ENCODE measurements at places on chromosomes 12 and 14.
A peak's percentile ranks its signal among the peaks of the same experiment; 100 is the strongest.

GRCh38 chr12:64039281-64039871, 182.7 kb downstream of the KICS2 start:
- DNase-seq = peak; percentile 86

GRCh38 chr12:56299308-56299852, 750 bp downstream of the CS start:
- no peak for DNase-seq

DNA sequence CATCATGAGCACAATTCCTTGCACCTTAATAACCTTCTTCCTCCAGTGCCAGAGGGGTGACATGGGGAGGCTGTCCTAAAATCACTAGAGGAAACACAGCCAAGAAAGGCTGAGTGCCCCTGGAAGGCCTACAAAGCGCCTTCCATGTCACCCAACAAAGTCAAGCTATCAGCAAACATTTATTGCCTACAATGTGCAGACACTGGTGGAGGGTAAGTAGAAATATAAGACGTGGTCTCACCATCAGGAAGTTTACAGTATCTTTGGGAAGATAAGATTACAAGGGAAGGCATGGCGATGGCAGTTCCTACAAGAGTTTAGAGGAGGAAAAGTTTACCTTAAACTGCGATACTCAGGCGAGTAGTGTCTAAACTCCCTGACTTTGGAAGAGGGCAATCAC, 27.9 kb downstream of the DMAC2L start:
- no peak for DNase-seq

- no peak for DNase-seq
Observed at GRCh38 chr12:54604436-54604835, 16.0 kb upstream of the PPP1R1A start.

GRCh38 chr12:2244013-2244861, 191.4 kb downstream of the CACNA1C start:
- DNase-seq = peak; percentile 8

- DNase-seq = no peak
Observed at GRCh38 chr14:48771717-48772116, 814.5 kb downstream of the RPS29 start.

DNA sequence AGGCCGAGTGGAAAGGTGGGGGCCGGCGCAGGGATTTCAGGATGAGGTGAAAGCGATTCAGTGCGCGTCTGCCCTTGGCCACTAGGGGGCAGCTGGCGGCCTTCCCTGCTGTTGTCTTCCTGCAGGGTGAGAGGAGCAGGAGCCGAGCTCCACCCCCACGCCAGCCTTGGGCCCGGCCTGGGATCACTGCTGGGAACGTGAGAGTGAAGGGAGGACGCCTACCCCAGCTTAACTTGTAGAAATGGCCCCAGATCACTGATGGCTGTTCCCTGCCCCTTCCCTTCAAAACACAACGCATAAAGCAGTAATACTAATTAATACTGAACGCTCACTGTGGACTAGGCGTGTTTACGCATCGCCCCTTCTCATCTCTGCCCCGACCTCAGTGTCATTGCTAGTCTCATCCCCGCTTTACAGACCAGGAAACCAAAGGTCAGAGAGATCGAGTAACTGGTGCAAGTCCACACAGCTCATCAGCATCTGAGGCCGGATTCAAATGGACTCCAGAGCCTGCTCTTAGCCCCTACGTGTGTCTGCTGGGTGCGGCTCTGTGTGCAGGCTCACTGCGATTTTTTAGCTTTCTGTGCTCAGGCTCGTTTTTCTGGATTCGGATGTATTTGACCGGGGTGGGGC, 24.3 kb downstream of the MVK start:
- peak; percentile 63 for DNase-seq

DNA sequence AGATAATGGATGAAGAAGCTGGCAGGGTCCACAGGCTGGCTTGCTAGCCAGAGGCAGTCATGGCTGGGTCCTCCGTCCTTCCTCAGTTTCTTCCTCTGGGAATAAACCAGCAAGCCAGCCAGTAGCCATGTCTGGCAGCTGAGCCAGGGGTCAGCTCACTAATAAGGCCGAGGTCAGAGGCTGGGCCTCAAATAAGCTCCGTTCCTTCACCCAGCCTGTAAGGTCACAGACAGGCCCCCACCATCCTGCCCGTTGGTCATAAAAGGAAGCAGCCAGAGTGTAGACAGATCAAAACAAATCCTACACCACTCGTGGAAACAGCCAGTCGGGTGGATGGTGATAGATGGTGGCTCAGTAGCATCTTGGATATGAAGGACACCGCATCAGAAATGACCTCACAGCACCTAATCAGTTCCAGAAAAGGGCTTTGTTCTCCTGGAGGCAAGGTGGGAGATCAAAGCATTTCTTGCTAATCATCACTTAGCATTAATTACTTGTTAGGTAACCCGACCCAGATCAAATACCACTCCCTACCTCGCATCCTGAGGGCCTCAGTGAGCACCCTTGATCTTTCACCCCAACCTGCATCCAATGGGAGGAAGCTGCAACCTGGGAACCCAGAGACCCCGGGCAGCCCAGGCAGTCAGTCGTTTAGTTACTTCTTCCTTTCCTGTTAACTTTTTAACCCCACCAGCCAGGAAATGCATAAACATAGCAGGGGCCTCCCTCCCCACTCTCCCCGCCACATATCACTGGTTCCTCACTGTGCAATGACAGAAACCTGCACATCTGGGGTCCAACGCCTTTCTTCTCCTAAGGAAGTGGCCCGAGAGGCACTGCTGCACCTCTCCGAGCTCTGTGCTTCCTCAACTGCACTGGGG, 90.2 kb downstream of the KDM2B start:
- no peak for DNase-seq

DNA sequence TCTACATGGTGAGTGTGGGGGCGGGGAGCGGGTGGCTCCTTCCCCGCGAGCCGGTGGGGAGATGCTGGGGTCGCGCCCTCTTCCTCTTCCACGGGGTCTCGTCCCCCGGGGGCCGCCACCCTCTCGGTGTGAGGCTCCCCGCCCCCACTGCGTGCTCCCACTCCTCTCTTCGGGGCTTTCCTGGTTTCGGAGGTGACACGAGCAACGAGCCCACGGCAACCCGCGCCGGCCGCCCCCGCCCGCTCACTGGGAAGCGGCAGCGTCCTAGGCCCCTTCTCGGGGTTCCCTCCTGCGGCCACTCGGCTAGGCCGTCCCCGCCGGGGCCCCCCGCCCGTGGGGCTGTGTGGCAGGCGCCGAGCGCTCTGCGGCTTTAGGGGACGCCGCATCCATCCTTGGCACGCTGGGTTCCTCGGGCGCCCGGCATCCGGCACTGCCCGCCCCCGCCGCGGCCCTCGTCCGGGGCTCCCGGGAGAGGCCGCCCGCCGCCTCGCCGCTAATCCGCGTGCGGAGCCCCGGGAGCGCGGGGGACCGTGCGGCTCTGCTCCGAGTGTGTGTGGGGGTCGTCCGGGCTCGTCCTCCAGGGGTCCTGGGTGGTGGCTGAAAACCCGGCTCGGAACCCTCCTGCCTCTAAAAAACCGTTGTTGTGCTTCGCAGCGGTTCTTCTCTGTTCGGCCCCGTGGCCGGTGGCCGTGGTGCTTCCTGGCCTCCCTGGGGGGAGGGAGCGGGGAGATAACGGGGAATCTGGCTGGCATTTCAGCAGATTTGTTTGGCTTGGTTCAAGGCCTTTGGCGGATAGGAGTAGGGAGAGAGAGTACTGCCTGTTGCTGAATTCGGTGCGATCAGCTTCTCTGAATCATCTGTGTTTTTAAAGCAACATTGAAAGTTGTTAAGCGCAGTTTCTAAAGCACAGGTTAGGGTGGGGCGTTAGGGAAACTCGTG, 1.0 kb downstream of the PCNX1 start:
- no peak for DNase-seq

DNA sequence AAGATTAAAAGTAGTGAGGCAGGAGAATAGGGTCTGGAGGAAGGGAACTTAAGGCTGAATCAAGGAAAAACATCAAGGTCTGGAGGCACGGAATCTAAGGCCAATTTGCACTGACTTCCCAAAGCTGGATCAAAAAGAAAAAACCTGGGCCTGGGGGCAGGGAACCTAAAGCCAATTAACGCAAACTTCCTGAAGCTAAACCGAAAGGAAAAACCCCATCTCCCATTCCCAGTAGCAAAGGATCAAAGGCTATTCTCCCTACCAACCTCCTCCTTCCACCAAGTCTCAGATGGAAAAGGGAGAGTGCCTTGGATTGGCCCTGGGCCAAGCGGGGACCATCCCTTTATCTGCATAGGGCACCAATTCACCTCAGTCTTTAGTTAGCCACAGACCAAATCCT, 384.2 kb downstream of the GRIN2B start:
- DNase-seq = no peak

GRCh38 chr12:92552412-92553108, 150.2 kb upstream of the PLEKHG7 start:
- no peak for DNase-seq

GRCh38 chr14:68661226-68662225, 131.3 kb downstream of the ZFP36L1 start:
- no peak for DNase-seq

DNA sequence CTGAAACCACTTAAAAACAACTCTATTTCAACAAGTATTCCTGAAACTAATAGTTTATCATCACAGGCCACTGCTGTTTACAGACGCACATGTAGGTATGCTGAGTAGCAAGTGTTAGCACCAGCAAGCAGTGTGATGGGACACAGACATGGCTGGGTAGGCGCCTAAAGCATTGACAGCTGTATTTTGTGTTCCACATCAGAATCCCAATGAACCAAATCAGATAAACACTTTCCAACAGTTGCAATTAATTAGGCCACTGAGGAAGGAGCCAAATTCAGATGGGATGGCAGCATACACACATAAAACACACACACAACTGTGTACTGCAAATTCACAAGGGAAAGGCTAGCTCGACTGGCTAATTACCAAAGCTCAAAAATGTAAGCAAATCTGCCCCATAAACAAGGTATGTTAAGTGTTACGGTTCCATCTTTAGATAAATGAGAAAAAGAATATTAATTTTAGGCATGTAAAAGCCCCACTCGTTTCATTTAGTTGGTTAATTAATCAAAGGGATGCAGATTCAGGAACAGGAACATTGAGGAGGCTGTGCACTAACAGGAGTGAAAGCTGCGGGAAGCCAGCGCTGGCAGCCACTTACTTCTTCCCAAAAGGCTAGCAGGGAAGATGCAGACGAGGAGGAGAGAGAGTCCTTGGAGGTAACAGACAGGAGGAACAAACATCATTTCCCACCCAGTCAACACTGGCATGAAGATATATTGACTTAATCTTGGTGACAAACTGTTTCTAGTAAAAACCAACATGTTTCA, 33.4 kb downstream of the AMN start:
- DNase-seq = no peak

- DNase-seq = no peak
Observed at GRCh38 chr12:11563785-11564739, 85.4 kb upstream of the ETV6 start.

DNA sequence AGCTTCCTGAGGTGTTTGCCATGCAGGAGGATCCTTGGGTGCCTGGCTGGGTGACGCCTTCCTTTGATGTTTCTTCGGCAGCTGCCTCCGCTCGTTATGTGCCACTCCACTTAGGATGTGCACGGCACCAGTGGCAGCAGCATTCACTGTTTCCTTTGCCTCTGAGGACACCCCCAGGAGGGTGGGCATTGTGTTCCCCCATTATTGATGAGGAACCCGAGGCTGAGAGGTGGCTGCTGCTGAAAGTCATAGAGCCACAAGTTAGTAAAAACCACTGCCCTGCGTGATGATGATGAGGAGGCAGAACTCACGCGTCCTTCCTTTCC, 41.2 kb downstream of the EP400 start:
- DNase-seq = no peak

DNA sequence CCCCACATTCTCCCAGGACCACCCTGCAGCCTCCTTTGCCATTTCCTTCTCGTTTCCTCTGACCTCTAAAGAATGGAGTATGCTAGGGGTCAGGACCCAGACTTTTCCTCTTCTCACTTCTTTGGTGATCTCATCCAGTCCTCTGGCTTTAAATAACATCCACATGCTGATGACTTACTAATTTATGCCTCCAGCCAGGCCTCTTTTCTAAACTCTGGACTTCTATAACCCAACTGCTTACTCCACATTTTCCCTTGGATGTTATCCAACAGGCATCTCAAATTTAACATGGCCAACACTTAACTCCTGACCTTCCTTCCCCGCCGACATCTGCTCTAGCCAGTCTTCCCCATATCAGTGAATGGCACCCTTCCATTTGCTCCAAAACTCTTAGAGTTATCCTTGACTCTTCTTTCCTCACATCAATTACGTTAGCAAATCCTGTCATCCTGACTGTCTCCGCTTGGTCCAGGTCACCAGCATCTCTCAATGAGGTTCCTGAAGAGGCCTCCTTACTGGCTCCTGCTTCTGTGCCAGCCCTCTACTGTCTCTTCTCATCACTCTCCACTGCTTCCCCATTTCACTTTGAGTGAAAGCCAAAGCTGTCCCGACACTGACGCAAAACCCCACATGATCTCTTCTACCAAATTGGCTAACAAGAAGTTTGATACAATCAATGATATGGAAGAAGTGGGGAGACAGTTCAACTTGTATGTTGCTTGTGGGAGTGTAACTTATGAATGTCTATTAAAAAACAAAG, 42.7 kb downstream of the TMBIM6 start:
- no peak for DNase-seq

DNA sequence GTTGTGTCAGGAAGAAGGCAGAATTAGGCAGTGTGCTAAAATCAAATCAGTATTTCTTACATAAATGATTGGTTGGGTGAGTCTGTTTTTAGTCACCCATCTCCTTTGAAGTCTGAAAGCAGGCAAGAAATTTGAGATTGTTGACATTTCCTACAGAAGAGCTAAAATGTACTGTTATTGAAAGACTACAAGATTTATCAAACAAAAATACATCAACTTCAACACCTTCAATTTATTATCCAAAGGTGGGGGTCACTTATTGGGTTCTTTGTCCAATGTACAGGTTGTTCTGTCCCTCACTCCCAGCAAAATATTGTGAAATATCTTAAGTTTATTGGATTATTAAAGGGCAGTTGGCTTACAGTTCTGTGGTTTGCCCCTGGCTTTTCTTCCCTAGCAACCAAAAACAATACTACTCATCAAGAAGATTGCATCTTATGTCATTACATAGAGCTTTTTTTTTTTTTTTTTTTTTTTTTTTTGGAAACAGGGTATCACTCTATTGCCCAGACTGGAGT, 20.6 kb upstream of the PKP2 start:
- DNase-seq = no peak

DNA sequence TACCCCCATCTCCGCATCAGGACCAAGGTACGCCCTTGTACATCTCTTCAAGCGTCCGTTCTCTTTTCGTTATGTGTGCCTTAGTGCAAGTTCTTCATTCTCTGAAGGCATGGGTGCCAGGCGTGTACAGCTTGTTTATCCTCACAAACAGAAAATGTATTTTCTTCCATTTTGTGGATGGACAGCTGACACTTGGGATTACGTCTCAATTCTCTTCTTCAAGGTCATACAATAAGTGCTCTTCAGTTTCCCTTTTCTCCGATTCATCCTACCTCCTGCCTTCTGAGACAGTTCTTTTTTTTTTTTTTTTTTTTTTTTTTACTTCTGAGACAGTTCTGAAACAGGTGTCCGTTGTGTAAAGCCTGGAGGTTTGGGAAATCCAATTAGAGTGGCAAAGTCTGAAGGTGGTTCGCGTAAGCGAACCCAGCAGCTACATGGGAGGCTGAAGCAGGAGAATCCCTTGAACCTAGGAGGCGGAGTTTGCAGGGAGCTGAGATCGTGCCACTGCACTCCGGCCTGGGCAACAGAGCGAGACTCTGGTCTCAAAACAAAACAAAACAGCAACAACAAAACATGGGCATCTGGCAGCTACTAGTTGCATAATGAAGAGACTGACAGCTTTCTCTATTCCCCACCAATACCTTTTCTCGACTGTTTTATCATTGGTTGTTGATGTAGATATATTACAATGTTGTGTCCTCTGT, 734 bp downstream of the COX6A1 start:
- DNase-seq = no peak

Measured in DMS153 (cell line).